ENCODE measurements at places on chromosomes 11 and 22.

DNA sequence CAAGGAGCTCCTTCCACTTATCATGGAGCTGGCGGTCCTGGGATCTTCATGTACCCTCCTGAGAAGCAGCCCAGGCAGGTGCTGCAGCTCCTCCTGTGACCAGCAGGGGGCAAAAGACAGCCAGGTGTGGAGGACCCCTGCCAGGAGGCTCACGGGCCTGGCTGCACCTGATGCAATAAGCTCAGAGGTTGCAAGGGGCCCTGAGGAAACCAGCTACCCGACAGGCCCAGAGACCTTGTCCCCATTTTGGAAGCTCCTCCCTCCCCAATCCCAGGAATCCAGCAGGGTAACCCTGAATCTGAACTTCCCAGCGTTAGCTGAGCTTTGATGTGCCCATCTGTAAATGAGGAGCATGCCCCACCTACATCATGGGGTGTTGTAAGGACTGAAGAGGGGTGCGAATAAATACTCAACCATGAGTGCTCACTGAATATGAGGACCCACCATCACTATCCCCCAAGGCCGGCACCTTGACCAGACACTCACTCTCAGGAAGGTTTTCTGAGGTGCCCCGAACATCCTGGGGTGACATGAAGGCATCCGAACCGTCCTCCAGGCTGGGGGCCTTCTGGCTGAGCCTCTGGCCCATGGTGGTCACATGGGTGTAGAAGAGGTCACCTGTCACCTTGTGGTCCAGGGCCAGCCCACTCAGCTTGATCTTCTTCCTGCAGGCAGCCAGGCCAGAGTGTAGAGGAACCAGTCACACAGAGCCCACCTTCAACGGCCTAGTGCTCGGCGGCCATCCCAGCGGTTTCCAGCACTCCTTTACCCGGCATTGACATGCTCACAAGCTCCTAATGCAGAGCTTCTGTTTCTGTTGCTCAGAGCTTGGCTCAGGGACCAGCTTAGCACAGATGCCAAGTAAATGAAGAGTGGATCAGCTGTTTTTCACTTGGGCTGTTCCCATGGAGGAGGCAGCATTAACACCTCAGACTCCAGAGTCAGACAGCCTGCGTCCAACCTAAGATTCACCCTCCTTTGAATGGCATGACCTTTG is 21.7 kb downstream of the SLC43A1 start:
- no peak overlapping the region for H3K4me3 ChIP-seq
- DNase-seq: no peak
- H3K36me3 ChIP-seq: peaks cover 3% of the 10 kb centered on the region
- no peaks in the 10 kb centered on the region for H3K27me3 ChIP-seq

GRCh38 chr11:2827256-2827655 is 58.3 kb downstream of the CDKN1C start:
- peak overlapping the region; percentile 87 for H3K27ac ChIP-seq
- H3K27me3 ChIP-seq: no peaks in the 10 kb centered on the region
- no peak overlapping the region for H3K4me3 ChIP-seq
- DNase-seq: no peak
- H3K4me1 ChIP-seq: peaks cover 17% of the 10 kb centered on the region

GRCh38 chr22:24455751-24456426 is 28.5 kb downstream of the ADORA2A start:
- H3K4me1 ChIP-seq: peaks cover 13% of the 10 kb centered on the region
- no peak overlapping the region for H3K27ac ChIP-seq
- no peaks in the 10 kb centered on the region for H3K27me3 ChIP-seq
- no peak for DNase-seq
- H3K4me3 ChIP-seq: no peak overlapping the region
- no peaks in the 10 kb centered on the region for H3K36me3 ChIP-seq

- DNase-seq: no peak
- no peaks in the 10 kb centered on the region for H3K4me1 ChIP-seq
- H3K27me3 ChIP-seq: no peaks in the 10 kb centered on the region
- H3K4me3 ChIP-seq: no peak overlapping the region
- H3K27ac ChIP-seq: no peak overlapping the region
Measured at GRCh38 chr22:36808721-36809344, 8.0 kb downstream of the PVALB start.

- no peak overlapping the region for H3K4me3 ChIP-seq
- no peak for DNase-seq
- no peaks in the 10 kb centered on the region for H3K36me3 ChIP-seq
- no peak overlapping the region for H3K27ac ChIP-seq
- H3K27me3 ChIP-seq: no peaks in the 10 kb centered on the region
Measured at GRCh38 chr11:82960779-82961143, 59.2 kb downstream of the DDIAS start.

Measured in thoracic aorta (tissue), 2 donors.